Stimulated activated CD8-positive, alpha-beta memory T cell treated with anti-CD3 and anti-CD28 coated beads, Interleukin-4, amount 100 ng/mL, for 24 hours (primary cell): ENCODE measurements at places on chromosomes 13 and 19.

- no peak for DNase-seq
Measured at GRCh38 chr19:27742041-27742440, 1470.9 kb downstream of the UQCRFS1 start.

DNA sequence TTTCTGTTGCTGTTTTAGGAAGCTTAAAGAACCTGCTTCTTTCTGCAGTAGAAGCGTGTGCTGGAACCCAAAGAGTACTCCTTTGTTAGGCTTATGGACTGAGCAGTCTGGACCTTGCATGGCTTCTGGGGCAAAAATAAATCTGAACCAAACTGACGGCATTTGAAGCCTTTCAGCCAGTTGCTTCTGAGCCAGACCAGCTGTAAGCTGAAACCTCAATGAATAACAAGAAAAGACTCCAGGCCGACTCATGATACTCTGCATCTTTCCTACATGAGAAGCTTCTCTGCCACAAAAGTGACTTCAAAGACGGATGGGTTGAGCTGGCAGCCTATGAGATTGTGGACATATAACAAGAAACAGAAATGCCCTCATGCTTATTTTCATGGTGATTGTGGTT lies 103.1 kb downstream of the TNFRSF19 start:
- no peak for DNase-seq

GRCh38 chr13:47546391-47547225 lies 454.5 kb downstream of the SUCLA2 start:
- no peak for DNase-seq

GRCh38 chr19:55590617-55591016 lies 8.7 kb downstream of the FIZ1 start:
- no peak for DNase-seq

- no peak for DNase-seq
Measured at GRCh38 chr13:45301263-45301662, 39.7 kb downstream of the TPT1 start.

DNA sequence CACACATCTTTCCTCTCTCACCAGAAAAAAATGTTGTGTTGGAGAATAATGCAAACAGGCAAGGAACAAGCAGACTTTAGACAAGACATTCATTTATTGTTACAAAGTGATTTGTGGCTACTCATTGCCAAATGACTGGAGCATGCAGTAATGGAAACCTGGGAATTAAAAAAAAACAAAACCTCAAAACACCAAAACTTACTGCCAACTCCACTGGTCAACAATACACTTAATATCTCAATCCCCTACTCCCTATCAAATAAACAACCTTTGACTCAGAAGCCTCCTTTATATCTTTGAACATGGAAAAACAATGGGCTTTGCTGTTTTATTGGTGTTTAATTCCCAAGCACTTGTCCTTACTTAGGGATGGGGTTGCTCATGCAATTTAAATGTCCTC lies 112.8 kb downstream of the POSTN start:
- no peak for DNase-seq

DNA sequence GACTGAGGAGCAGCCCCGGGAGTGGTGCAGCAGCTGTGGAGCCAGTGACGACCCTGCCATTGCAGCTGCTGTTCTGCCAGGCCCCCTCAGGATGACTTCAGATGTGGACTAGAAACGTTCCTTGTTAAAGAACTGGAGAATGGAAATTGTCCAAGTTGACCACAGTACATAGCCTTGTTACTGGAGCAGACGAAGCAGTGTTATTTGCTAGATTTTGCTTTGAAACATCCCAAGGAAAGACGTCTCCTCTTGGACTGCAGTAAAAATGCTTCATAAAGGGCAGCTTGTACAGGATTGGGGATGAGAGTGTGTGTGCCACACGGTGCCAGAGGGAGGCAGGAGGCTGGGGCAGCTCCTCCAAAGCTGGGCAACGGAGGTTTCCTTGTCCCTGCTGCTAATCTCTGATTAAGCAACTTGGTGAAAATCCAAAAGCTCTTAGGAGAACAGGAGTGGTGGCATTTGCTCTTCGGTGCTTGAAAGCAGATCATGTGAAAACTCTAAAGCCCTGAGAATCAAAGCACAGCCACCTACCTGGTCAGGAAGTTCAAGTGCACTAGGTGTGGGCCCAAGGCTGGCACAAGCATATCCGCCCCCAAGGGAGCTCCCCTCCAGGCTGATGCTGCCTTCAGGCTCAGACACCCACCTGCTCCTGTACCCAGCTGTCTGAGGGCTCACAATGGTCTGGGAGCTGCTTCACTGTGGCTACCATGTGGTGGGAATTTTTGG lies 34.5 kb downstream of the SHISA2 start:
- DNase-seq: no peak

DNA sequence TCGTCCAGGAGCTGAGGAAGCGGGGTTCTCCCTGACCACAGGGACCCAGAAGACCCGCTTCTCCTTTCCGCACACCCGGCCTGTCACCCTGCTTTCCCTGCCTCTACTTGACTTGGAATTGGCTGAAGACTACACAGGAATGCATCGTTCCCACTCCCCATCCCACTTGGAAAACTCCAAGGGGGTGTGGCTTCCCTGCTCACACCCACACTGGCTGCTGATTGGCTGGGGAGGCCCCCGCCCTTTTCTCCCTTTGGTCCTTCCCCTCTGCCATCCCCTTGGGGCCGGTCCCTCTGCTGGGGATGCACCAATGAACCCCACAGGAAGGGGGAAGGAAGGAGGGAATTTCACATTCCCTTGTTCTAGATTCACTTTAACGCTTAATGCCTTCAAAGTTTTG lies 18.9 kb downstream of the VASP start:
- DNase-seq: no peak
